ENCODE measurements at places on chromosomes 3 and 15. TPM values are rescaled to one million over a fixed set of nuclear protein-coding genes. Genes with fewer than 3 reads are reported as not detected.

Gene PAK6
- 0.48 TPM for total RNA-seq

Gene GHSR
- total RNA-seq, result not detected

Gene TUSC2
- total RNA-seq, result 32.9 TPM

Gene GOLGA8O
- 0.45 TPM for total RNA-seq

Gene SH2D7
- 0.31 TPM for total RNA-seq

Gene ARHGAP31
- 4.5 TPM for total RNA-seq

Gene GMNC
- total RNA-seq, result not detected

Gene SV2B
- not detected for total RNA-seq

Gene PLA2G4B
- total RNA-seq, result 2.0 TPM

Gene CD96
- total RNA-seq, result 0.08 TPM

Gene LXN
- total RNA-seq, result not detected

Gene MNS1
- total RNA-seq, result 2.4 TPM

Data from myocyte (in vitro differentiated cells).